ENCODE measurements at places on chromosomes 4 and X. TPM values are rescaled to one million over a fixed set of nuclear protein-coding genes. Genes with fewer than 3 reads are reported as not detected.

CPE gene
- 63.6 TPM for total RNA-seq

ATP1B4 gene
- not detected for total RNA-seq

DNA sequence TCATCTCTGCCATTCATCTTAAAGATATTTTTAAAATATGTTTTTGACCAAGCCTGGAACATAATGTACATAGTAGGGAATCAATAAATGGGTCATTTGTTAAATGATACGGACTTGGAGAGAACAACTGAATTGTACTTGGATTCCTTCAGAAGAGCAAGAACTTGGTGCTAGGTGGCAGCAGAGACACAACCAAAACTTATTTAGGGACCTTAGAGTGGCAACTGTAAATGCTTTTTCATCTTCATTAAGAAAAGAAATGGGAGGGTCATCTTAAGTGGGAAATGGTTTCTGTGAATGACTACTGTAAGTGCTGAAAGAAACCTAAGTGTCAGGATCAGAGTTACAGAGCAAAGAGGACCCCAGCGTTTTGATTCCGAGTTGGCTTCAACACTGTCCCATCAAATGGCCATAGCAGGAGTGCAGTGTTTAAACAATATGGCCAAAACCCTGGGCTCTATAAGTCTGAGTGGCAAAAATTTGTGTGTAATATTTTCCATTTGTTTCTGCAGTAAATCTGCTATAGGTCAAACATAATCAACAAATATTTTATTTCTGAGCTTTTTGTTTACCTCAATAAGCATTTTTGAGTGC, 213.6 kb downstream of the PALLD start:
- H3K4me1 ChIP-seq: peaks cover 8% of the 10 kb centered on the region
- no peak overlapping the region for H3K4me3 ChIP-seq
- no peak for DNase-seq
- H3K27ac ChIP-seq: no peak overlapping the region
- no peaks in the 10 kb centered on the region for H3K36me3 ChIP-seq

GRCh38 chrX:41352329-41352838, 18.4 kb downstream of the DDX3X start:
- peaks cover 22% of the 10 kb centered on the region for H3K36me3 ChIP-seq
- DNase-seq: no peak
- no peak overlapping the region for H3K4me3 ChIP-seq
- no peaks in the 10 kb centered on the region for H3K27me3 ChIP-seq
- H3K4me1 ChIP-seq: no peaks in the 10 kb centered on the region
- no peak overlapping the region for H3K27ac ChIP-seq

DNA sequence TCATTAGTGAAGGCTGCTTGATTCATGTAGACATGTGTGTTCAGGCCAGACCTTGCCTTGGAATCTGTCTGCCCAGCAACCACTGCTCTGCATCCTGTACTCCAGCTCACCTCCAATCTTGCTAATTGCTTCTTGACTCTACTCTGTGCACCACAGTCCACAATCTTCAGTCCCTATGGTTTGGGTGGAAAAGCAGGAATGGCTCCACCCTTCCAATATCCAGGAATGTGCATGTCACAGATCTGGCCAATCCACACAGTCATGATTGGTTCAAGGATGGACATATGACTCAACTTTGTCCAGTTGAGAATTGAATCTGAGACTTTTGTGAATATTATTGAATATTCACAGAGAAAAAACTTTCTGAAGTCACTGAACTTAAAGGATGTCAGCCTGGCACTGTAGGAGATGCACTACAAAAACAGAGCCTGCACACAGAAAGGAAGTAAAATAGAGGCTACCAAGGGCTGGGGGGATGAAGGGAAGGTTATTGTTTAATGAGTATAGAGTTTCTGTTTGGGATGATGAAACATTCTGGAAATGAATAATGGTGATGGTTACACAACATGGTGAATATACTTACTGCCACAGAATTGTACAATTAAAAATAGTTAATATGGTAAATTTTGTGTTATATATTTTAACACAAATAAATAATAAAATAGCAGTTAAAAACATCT, 161.3 kb upstream of the USP38 start:
- H3K27me3 ChIP-seq: no peaks in the 10 kb centered on the region
- no peaks in the 10 kb centered on the region for H3K36me3 ChIP-seq
- no peak overlapping the region for H3K4me3 ChIP-seq
- H3K4me1 ChIP-seq: peaks cover 3% of the 10 kb centered on the region

- no peaks in the 10 kb centered on the region for H3K36me3 ChIP-seq
- no peak overlapping the region for H3K27ac ChIP-seq
- DNase-seq: no peak
- no peak overlapping the region for H3K4me3 ChIP-seq
- no peaks in the 10 kb centered on the region for H3K4me1 ChIP-seq
Observed at GRCh38 chrX:123121241-123121640, 62.8 kb upstream of the GRIA3 start.

GRCh38 chrX:48802905-48803200, 986 bp downstream of the HDAC6 start:
- H3K4me1 ChIP-seq: peaks cover 4% of the 10 kb centered on the region
- H3K27me3 ChIP-seq: no peaks in the 10 kb centered on the region
- peak overlapping the region; percentile 58 for H3K4me3 ChIP-seq
- no peaks in the 10 kb centered on the region for H3K36me3 ChIP-seq

All from upper lobe of right lung (tissue), 1 donor.